ENCODE measurements at places on chromosomes 2 and 18. TPM values are rescaled to one million over a fixed set of nuclear protein-coding genes. Genes with fewer than 3 reads are reported as not detected.

GRCh38 chr2:237685408-237685807, 58.0 kb downstream of the LRRFIP1 start:
- ATAC-seq = no peak

- no peak for ATAC-seq
Measured at GRCh38 chr2:113068706-113069485, 1.1 kb downstream of the IL1F10 start.

DNA sequence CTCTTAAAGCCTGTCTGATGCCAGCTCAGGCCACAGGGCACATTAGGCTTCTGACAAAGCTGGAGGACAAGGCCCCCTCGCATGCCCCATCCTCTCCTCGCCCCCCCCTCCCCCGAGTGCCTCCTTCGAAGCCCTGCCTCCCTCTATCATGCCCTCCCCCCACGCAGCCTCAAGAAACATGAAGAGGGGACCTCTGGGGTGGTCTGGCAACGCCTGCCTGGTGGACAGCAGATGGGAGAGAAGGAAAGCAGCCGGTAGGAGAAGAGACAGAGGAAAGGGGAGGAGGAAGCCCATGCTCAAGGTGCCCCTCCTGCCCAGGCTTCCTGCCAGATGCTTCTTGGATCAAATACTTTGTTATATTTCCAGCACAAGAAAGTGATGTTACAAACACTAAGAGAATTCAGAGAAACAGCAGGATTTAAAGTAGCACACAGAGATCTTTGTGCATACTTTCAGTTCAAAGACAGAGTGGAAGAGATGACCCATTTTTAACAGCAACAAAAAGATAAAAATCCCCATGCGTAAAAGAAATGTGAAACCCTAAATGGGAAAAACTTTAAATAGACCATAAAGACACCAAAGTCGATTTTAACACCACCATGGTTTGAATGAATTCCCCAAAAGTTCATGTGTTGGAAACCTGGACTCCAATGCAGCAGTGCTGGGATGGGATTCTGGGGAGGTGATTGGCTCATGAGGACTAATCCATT, 19.0 kb downstream of the BOK start:
- ATAC-seq = no peak

GRCh38 chr2:85666435-85667316, 1.3 kb downstream of the SFTPB start:
- no peak for ATAC-seq

GRCh38 chr2:128645631-128646030, 327.0 kb upstream of the HS6ST1 start:
- no peak for ATAC-seq

DNA sequence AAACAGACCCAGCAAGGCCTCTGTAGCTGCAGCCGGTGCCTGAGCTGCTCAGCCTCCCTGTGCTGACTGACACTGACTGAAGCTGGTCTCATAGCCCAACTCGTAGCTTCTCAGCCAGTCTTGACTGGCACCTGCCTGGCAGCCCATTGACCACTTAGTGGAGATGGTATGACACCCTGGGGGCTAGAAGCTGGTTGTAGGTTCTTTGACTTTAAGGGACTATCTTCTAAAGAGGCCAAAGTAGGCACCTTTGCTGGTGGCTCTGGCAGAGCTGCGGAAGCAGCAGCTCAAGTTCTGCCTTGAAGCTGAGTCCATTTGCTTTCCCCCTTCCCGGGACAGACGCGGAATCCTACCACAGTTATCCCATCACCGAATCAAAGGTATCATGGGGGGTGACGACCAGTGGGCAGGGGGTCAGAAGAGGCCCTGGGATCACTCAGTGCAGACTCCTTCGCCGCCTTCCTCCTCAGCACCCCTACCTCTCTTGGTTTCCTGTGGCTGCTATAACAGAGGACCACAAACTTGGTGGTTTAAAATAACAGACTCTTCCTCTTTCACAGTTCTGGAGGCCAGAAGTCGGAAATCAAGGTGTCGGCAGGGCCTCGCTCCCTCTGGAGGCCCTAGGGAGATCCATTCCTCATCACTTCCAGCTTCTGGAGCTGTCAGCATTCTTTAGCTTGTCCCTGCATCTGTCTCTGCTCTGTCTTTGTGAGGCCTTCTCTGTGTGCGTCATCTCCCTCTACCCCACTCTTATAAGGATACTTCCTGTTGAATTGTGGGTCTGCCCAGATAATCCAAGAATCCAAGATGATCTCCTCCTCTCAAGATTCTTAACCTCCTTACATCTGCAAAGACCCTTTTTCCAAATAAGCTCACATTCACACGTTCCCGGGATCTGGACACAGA, 13.7 kb upstream of the FOSL2 start:
- ATAC-seq = peak; percentile 56

- ATAC-seq = no peak
Measured at GRCh38 chr2:240133401-240133800, 2.7 kb downstream of the COPS9 start.

GRCh38 chr2:177711483-177712265, 319.1 kb downstream of the AGPS start:
- no peak for ATAC-seq

DNA sequence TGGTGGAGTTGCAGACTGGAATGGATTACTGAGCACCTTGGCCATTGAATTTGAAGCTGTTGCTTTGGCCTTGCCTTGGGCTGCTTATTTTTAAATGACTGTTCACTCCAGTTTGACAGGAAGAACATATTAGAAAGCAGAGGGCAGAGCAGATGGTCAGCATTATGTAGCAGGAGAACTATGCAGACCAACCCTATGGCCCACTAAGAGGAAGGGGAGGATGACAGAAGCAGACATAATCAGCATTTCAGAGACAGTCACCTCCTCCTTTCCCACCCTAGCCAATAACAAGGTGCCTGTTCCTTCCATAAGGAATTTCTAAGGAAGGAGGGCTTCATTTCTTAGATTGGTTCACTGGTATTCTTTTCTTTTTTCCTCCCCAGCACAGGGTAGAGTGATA, 2.4 kb downstream of the CHRNA1 start:
- no peak for ATAC-seq

DNA sequence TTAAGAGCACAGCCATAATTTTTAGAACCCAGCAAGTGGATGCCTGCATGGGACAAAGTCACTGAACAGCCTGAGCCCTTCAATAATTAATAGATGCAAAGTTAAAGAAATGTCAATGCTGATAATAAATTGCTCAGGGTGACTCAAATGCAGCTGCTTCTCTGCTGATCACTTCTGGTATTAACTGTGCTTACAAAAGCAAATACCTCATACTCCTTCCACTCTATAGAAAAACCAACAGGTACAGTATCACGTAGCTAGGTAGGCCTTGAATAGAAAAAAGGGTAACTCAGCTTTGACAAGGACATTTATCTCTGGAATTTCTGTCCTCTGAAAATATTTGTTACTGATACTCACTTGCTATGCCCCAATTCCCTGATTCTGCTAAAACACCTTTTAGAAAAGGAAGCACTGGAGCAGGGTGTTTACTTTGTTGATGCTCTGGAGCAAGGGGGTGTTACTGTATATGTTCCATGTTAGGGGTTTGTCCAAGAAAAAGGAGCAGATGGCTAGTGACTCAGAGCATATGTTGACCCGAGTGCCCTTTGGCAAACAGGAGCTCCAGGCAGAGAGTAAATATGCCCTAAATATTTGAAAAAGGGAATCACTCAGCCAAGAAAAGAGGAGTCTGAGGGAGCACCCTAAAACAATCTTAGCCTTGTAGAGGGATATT, 59.1 kb upstream of the RTN4 start:
- ATAC-seq = no peak

DNA sequence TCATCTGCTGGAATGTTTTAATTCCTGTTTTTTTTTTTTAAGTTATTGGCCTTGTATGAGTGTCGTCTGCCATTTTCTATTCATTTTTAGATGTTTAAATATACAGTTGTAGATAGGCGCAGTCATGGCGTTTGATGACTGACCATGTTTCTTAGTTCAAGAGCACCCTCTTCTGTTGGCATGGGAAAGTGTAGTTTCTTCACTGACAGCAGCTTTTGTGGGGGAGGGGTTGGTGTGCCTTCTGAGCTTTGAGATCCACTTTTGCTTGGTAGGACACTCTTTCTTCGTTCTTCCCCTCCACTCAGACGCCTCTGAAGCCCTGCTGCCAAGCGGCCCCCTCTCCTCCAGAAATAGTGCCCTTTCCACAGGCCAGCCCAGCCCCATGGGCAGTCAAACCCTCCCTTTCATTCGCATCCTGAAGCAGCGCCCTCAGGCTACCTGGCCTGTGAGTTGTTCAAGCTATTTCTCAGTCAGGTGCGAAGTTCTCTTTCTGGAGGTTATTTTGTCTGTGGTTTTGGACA, 492.0 kb downstream of the TNS1 start:
- ATAC-seq = peak; percentile 40

DNA sequence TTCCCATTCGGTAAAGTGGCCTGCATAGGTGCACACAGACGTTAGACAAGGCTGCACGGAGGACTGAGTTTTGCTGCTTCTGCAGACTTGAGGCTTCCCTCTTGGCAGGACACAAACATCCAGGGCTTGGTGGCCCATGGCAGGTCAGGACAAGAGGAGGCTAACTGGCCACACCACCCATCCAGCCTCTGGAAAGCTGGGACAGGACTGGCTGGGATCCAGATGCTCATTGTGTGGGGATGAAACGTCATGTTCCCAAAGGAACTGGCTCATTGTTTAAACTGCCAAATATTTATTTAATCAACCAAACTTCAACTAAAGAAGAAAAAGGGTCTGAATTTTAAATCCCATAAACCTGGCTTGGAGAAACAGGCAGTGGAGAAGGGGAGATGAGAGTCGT, 239.1 kb upstream of the EPAS1 start:
- ATAC-seq = no peak

- no peak for ATAC-seq
Measured at GRCh38 chr2:149329068-149329467, 1.3 kb upstream of the LYPD6 start.

DNA sequence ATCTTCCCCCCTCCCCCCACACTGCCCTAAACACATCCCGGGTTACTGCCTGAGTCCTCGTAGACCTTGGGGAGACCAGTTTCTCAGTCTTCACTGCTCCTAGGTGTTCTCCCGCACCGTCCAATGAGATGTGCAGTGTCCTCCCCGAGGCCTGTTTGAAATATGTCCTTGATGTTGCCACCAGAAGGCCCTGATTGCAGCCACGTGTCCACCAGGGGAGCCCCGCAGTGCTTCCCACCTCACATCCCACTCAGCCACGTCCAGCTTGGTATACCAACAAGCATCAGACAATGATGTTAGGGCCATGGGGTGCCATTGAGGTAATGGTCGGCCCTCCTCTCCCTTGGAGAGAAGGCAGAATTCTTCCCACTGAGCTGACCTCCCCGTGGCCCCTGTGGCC, 38.7 kb downstream of the TCF7L1 start:
- ATAC-seq = no peak

DNA sequence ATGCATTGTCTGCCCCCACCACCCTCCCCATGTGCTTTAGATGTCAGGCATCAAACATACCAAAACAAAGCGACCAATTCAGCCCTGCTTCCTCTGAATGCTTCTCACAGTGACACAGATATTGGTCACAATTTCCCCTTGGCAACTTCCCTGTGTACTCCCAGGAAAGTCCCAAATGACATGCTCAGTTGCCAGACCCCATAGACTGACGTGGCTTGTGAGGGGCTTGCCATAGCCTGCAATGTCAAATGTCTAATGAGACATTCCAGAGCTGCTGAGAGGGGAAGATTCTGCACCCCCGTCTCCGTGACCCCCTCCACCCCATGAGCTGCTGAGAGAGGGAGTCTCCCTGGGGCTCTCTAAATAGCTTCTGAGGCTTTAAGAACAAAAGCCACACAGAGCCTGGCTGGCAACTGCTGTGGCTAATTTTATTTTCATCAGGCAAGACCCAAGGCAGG, 47.3 kb downstream of the RFTN2 start:
- ATAC-seq = no peak

GRCh38 chr2:188668017-188668680, 306.0 kb upstream of the COL3A1 start:
- no peak for ATAC-seq

DNA sequence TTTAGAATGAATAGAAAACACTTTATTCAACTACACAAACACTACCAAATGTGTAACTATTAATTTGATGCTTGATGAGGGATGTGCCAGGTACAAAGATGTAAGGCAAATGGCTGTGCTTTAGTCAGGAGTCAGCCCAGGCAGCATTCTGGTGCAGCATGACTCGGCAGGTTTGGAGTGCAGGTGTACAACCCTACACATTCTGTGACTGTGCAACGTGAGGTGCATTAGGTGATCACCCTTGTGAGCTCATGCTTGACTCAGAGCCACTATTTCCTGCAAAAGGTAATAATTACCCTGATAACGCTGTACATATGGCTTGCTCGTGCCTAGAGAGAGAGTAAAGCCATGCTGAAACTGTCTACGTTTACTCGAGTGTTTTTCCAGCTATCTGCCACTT, 288.7 kb upstream of the DSEL start:
- ATAC-seq = no peak

GRCh38 chr18:52312346-52312745, 27.7 kb upstream of the DCC start:
- ATAC-seq = no peak

DNA sequence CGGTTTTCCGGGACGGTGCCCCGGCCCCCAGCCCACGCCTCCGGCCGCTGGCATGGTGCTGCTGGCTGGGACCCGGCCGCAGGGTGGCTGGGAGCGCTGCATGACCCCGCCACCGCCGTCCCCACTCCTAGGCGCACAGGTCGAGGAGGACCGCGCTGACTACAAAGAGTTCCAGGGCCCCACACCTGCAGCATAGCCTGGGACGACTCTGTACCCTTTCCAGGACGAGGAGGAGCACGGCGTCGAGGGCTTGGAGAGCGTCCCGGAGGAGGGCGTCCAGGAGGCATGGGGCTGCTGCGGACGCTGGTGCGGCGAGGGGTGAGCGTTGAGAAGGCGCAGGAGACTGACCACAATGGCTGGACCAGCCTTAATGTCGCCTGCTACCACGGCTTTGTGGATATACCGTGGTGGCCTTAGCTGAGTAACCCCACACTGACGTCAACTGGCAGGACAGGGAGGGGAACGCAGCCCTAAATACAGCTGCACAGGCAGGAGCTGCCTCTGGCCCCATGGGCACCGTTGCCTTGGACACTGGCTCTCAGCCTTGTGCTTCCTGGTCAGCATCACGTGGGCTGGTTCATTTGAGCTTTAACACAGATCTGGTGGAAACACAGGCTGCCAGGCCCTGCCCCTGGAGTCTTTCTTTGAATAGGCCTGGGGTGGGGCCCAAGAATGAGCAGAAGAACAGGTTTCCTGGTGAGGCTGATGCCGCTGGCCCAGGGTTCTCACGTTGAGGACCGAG, 40.9 kb upstream of the TRIM43B start:
- ATAC-seq = no peak

DNA sequence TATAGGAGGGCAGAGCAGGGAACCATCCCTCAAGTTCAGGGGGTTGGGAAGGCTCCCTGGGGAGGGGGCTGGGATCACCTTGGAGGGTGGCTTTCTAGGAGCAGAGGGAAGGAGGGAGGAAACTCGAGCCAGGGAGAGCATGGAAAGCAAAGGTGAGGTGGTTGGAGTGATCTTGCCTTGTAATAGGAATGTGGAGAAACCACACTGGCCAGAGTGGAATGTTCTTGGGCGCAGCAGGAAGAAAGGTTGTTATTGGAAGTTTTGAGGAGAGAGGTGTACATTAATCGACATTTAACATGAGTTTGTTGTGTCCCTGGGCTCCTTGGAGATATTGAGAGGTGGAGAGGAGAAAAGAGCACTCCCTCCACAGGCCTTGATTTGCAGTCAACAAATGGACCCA, 272.2 kb downstream of the PRKCE start:
- no peak for ATAC-seq

Gene SLC4A5
- total RNA-seq = 2.2 TPM

Gene CMPK2
- total RNA-seq = 2.0 TPM

Gene KCNK3
- total RNA-seq = not detected

Gene CDCA7
- total RNA-seq = 53.7 TPM

Gene POTEJ
- not detected for total RNA-seq

Gene C2orf80
- total RNA-seq = not detected

Gene CCL20
- 137 TPM for total RNA-seq

Gene SIX3
- not detected for total RNA-seq

Gene TUBA3E
- not detected for total RNA-seq

Data from activated T-helper 17 cell treated with anti-CD3 and anti-CD28 coated beads, Interleukin-2, amount 50 U/mL, for 72 hours (primary cell).